Foreskin keratinocyte (primary cell): ENCODE measurements at places on chromosomes 7 and 10. TPM values are rescaled to one million over a fixed set of nuclear protein-coding genes. Genes with fewer than 3 reads are reported as not detected.
A peak's percentile ranks its signal among the peaks of the same experiment; 100 is the strongest.

PTN gene
- 0.24 and 0.35 TPM in 2 replicates for total RNA-seq

SKAP2 gene
- total RNA-seq = 17.0 and 18.5 TPM in 2 replicates

SPDYE2 gene
- not detected in 2 replicates for total RNA-seq

CCL24 gene
- total RNA-seq = not detected in 2 replicates

LRRC17 gene
- 0.27 and 0.46 TPM in 2 replicates for total RNA-seq

MLXIPL gene
- 0.32 and 0.61 TPM in 2 replicates for total RNA-seq

SEMA4G gene
- 0.99 and 1.1 TPM in 2 replicates for total RNA-seq

DNA sequence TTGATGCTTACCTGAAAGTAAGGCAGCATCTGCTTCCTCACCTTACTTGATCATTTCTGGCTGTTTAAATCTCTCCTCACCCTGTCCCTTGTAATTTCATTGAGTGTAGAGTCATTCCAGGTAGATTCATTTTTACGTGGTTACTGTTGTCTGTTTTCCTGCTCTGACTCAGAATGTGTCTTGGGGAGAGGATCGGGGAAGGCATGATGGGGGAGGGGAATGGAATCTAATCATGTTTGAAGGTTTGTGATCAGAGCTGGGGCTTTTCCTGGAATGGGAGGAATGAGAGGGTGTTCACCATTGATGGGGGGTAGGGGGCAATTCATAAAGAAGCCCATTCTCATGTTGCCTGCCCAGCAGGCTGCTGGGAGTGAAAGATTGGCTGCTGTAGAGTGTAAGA lies 18.7 kb downstream of the SEC24C start:
- DNase-seq = peak; percentile 83

DNA sequence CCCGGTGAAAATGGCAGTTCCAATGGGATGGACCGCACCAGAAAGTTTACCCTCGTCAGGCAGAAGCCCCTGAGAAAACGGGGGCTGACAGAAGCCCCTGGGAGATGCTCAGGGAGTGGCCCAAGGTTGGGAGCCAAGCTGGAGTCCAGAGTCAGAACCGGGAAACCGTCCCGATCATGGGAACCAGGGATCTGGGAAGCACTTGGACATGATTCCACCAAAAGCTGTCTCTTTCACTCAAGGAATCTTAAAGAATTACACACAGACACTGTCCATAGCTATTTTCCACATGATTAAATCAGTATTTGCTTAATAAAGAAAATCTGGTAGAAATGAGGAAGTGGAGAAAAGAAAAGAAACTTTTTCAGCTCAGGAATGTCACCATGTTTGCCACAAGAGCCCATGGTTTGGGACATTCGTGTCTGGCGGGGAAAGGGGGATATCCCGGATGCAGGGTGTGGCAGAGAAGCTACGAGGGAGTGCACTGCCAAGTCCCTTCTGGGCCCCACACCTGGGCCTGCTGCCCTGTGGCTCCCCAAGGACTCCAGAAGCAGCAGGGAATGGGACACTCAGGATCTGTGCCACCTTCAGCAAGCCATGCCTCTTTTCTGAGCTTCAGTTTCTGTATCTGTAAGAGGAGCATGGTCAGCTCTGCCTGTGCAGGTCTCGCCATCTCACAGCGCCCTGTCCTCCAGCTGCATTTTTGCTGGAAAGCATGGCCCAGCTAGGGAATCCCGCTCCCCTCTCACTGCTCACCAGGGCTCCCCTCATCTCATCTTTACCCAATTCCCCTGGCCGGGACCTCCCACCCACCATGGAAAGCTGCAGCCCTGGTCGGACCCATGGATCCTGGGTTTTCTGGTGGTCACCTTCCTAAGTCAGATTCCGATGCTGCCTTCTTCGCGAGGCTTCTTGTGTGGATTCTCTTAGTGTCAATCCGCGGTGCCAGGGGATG lies 225.1 kb upstream of the GRB10 start:
- no peak for DNase-seq

- no peak for DNase-seq
Observed at GRCh38 chr7:86786376-86786775, 142.7 kb downstream of the GRM3 start.

DNA sequence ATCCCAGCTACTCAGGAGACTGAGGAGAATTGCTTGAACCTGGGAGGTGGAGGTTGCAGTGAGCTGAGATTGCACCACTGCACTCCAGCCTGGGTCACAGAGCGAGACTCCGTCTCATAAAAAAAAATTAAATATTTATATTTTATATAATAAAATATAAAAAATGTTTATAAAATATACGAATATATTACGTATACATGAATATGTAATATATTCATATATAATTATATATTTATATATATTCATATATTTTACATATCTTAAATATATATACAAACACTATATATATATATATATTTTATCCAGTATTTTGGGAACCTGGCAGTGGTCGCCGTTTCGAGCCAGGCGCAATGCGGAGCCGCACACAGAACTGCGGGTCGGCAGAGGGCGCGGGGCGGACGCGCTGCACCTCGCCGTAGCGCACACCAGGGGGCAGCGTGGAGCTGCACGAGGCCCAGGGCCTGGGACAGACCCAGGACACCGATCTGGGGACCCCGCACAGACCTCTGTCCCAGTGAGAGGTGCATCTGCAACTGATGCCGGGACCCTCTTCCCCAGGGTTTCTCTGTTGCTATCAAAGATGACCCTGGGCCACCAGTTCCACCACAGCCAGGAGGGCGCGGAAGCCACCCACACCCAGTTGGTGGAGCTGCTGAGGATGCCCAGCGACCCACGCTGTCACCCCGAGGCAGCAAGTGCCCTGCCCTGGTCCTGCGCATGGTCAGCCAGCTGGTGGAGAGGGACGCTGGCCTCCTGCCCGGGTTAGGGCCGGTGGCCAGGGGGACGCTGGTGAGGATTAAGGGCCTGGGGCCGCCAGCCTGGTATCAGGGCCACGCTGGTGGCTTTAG lies 22.7 kb downstream of the AP5Z1 start:
- no peak for DNase-seq

- DNase-seq = no peak
Observed at GRCh38 chr7:72057231-72057630, 354.9 kb downstream of the CALN1 start.

DNA sequence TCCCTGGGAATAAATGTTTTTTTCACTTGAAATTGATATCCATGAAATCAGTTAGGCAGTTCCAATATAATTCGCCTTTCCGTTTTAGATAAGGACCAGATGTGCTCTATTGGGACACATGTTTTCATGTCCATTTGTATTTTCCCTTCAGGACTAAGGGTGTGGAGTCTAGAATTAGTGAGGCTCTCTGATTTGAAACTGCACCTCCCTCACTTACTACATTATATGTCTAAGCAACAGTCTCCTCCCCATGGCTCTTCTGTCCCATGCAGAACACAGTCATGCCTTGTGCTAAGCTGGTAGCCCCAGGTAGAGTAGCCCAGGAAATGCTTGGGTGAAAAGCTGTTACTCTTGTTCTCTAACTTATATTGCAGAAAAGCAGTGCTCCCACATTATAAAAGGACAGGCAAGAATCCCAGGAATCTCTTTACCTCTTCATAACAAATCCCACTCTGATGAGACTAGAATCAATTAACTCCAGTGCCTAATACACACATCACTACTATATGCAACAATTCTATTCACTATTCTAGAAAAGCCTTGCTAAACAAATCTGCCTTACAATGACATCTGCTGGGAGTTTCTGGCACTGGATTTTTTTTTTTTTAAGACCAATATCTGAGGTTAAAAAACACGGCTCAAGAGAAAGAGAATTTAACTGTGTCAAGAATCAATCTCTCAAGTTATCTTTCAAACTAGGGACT lies 293.9 kb downstream of the SNX13 start:
- peak; percentile 61 for DNase-seq

DNA sequence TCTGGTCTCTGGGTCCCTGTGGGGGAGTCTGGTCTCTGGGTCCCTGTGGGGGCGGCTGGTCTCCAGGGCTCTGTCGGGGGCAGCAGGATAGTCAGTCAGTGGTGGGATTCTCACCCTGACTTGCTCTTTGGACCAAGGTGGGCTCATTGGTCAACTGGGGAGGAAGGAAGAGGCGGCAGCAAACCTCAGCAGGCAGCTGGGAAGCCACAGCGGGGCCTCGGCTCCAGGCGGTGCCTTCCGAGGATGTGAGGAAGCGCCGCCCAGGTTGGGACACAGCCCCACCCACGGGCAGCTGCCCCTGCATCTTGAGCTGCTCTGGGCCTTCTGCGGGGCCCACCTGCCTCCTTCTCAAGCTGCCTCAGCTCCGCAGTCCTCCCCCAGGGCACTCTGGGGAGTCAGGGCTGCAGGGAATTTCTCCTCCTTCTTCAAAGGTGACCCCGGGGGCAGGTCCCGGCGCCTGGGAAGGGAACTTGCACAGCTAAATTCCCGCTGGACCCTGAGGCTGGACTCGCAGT lies 20.4 kb upstream of the KNDC1 start:
- DNase-seq = no peak

DNA sequence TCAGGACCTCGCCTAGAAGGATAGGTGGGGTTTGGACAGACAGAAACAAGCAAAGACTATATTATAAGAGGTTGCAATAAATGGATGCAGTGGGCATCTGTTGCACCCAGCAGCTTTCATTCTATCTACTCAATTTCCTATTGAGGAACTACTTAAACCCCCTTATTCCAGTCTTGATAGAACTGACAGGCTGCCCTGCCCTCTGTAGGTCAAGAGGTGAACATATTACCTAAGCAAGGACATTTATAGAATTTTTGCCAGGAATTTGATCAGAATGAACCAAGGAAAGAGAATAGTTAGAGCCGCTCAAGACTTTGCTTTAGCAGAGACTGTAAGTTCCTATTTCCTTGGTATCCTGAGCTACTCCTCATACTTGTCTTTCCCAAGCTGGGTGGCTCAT lies 9.5 kb downstream of the VTI1A start:
- DNase-seq = no peak

DNA sequence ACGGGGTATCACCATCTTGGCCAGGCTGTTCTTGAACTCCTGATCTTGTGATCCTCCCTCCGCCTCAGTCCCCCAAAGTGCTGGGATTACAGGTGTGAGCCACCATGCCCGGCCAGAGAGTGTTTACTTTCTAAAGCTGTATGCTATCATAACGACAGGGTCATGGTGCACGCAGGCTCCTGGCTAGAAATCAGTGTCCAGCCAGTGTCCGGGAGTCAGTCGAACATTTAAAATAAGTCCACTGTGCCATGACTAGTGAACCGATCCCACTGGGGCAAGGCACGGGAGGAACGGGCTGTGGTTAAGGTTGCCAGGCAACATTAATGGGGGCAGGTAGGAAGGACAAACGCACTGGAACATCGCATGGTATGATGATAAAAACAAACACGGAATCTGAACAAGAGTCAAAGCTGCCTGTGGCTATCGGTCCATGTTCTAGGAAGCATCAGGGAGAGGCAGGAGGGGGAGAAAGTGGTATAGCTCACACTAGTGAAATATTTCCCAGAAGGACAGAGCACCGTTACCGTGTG lies 89.0 kb upstream of the SEPHS1 start:
- DNase-seq = no peak

GRCh38 chr10:63866075-63866746 lies 345.0 kb downstream of the REEP3 start:
- DNase-seq = peak; percentile 42

DNA sequence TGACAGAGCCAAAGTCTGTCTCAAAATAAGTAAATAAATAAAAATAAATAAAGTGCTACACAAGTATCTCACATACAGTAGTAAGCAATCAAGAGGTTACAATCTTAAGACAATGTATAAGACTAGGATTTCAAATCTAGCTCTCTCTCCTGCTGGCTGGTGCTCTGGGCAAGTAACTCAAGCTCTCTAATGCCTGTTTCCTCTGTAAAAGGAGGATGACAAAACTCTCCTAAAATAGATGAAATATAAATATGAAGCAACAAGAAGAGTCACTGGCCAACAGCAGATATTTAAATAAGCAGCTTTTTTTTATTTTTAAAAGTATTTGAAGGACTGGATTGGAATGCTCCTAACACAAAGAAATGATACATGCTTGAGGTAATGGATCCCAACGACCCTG lies 7.2 kb downstream of the SFMBT2 start:
- DNase-seq = no peak

DNA sequence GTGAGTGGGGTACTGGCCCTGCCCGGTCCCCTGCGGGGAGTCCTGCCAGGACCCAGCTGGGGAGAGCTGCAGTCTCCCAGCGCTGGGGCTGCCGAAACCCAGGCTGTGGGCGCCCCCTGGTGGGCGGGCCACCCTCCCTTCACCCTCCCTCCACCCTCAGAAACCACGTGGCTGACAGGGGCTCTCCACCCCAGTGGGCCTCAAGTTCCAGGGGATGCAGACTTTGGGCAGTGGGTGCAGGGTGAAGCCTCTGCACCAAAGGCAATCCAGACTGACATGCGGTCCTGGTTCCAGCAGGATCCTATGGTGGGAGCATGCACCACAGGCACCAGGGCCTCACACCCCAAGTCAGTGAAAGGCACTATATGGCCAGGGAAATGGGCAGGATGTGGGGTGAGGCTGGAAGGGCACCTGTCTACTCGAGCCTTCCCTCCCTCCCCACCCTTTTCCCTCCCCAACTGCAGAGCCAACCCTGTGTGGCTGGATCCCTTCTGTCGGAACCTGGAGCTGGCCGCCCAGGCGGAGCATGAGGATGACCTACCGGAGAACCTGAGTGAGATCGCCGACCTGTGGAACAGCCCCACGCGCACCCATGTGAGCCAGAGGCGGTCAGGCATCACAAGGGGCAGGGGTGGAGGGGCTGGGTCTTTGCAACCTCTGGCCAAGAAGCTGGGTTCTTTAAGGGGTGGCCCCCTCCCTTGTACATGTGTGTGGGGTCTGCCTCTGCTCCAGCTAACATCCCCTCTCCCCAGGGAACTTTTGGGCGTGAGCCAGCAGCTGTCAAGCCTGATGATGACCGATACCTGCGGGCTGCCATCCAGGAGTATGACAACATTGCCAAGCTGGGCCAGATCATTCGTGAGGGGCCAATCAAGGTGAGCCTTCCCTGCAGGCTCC lies 38.8 kb downstream of the PSAP start:
- DNase-seq = no peak

GRCh38 chr7:42494736-42495135 lies 257.7 kb upstream of the GLI3 start:
- peak; percentile 89 for DNase-seq

DNA sequence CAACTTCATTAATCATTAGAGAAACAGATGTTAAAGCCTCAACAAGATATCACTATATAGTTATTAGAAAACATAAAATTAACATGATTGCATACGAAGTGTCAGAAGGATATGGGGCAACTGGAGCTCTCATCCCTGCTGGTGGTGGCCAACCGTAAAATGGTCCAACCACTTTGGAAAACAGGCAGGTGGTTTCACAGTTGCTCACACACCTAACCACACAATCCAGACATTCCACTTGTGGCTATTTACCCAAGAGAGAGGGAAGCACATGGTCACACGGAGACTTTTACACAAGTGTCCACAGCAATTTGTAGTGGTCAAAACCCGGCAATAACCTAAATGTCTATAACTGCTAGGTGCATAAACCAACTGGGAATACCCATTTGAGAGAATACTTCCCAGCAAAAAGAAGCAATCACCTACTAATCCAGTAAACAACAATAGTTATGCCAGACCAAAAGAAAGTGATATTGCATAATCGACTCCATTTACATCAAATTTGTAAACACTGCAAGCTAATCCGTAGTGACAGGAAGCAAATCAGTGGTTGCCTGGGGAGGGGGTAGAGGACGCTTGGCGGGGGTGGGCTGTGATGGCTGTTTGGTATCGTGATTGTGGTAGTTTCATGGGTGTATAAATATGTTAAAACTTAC lies 91.8 kb downstream of the LARP4B start:
- no peak for DNase-seq

- DNase-seq = peak; percentile 46
Observed at GRCh38 chr10:95214793-95215192, 20.8 kb downstream of the ACSM6 start.

- DNase-seq = no peak
Observed at GRCh38 chr10:6706725-6707124, 126.6 kb upstream of the PRKCQ start.

GRCh38 chr7:135467207-135467711 lies 42.6 kb downstream of the CNOT4 start:
- DNase-seq = peak; percentile 39
